Foreskin keratinocyte (primary cell): ENCODE measurements at places on chromosomes 7 and 10.

DNA sequence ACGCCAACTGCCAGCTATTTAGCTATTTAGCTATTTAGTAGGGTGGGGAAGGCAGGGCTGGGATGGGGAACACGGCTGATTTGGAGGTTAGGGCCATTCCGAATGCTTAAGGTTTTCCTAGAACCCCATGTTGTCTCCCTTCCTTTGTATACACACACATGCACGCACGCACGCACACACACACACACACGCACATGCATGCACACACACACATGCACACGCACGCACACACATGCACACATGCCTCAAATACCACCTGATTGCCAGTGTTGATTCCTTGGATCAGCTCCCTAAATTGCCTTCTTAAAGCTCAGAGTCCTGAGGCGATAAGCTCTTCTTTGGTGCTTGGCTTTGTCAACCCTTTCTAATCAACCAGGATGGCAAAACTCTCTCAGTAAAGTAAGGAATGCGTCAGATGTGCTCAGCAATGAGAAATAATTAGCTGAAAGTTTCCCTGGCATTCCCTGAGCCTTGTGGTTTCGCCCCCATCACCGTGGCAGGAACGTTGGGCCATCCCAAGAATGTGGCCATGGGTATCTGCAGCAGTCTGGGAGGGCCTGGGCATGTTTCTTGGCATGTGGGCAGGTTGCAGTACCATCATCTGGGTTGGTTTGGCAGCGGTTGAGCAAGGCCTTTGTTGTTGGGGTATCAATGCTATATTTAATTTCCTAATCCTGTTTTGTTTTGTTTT is 305.6 kb downstream of the LRMDA start:
- peak; percentile 22 for DNase-seq

- DNase-seq = no peak
Observed at GRCh38 chr10:5735119-5735518, 50.5 kb downstream of the TASOR2 start.

DNA sequence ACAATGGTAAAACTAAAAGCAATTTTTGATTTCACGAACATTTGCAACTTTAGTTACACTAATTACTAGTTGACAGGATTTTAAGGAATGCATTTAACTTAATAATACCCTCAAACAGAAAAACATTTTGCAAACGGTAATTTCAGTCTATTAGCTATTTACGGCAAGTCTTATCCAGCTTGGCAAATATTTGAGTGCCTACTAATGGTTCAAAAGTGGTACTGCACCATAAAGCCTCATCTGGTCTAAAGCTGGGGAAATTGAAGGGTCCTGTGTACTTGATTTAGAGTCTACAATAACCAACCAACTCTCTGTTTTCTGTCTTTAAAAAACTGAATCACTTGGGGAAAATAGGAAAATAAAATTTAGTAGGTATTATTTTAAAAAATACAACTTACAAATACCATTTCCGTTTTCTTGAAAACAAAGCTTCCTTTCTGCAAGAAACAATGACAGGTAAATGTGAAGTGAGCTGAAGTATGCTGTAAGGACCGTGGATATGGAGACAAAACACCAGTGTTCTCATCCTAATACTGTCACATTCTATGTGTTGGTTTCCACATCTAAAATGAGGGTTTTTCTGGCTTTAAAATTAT is 142.3 kb downstream of the VPS50 start:
- no peak for DNase-seq

DNA sequence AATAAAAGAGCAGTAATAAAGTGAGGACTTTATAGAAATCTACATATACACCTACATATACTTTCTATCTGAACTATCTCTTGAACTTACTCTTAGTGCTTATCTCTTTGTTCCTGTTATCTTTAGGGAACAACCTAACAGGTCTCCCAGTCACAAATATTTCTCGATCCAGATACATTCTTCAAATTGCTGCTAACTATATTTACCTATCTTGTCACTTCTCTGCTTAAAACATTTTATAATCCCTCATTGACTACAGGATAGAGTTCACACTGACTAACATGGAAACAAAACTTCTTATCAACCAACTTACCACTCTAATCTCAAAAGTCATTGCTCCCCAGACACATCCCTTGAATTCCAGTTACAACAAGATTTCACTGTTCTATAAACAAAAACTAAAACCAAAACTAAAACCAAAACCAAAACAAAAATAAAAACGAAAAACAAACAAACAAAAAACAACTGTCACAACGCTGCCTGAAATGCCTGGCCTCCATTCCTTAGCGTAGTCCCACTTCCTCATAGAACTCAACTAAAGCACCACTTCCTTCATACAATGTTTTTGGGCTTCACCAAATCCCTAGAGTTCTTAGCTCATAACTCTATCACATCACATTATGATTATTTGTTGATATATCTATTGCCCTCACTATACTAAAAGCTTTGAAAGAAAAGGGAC is 134.7 kb downstream of the SEMA3D start:
- DNase-seq = no peak

GRCh38 chr10:68342909-68343516 is 10.3 kb upstream of the PBLD start:
- no peak for DNase-seq

DNA sequence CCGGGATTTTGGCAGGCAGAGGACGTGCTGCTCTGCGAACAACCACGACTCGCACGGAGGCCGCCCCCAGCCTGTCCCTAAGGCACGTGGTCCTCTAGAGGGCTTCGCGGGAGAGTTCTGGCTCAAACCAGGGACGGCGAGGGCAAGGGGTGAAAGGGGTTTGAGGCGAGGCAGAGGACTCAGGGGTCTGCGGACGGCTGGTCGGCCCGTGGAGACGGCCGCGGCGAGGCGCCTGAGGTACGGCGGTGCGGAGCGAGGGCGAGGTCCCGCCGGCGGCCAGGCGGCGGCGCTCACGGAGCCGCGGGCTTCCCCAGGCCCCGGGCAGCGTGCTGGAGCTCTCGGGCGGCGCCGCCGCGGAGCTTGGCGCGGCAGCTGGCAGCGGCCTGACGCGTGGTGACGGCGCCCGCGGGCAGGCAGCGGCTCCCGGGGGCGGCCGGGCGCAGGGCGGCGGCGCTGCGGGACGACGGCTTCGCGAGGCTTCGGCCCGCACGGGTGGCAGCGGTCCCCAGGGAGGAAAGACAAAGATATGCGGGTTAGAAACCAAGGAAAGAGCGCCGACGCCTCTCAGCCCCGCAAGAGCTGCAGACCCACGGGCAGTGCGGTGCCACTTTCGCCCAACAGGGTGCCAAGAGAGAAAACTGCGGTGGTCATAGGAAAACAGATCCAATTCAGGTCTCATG is 44.8 kb downstream of the ZNF800 start:
- DNase-seq = no peak

DNA sequence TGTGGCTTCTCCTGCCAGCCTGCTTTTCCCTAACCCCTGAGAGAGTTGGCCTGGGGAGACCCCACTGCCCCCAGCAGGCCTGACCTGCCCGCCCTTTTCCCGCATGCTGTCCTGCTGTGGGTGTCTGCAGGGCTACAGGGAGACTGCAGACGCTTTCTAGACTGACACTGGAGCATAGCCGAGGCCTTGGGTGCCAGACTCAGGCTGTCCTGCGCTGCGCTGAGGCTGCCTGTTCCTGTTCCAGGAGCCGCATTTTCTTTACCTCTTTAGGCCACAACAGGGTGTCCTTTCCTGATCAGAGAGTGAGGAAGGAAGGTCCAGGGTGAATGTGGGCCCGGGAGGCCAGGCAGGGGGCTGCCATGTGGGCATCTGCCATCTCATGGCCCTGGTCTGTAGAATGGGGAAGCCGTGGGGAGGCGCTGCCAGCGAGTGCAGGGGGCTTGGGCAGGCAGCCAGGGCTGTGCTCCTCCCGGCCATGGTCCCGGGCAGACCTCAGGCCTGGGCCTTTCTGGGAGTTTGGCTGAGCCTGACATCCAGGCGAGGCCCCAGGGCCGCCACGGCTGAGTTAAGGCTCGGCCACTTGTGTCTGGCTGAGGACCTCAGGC is 3.6 kb downstream of the PWWP2B start:
- no peak for DNase-seq
